Gastrocnemius medialis (tissue), 4 donors: ENCODE measurements at places on chromosomes 3 and 15. TPM values are rescaled to one million over a fixed set of nuclear protein-coding genes. Genes with fewer than 3 reads are reported as not detected.
A peak's percentile ranks its signal among the peaks of the same experiment; 100 is the strongest.

The NR1I2 gene
- total RNA-seq, result 0.17 TPM

The SLC22A14 gene
- not detected for total RNA-seq

- DNase-seq, result no peak
Measured at GRCh38 chr3:116394365-116394764, 50.9 kb downstream of the LSAMP start.

GRCh38 chr3:49054344-49054862 lies 25.2 kb upstream of the IMPDH2 start:
- DNase-seq, result no peak

DNA sequence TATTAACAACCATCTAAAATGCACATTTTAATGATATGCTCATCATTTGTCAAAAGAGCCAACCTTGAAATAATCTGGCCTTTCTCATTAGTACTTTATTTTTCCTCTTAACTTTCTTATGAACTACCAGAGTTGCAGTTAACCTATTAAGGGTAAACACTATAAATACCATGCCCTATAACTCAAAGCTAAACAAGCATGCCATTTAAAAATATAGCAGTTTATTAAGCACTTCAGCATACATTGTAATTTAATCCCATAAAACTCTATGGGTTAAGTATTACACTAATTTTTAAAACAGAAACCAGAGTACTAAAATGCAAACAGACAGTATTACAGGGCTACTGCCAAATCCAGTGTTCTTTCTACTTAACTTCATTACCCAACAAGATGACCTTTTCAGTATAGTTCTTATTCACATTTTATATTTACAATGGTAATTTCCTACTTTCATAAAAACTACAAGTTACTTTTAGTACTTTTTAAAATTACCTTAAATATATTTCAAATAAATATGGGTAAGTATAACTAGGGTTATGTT lies 11.8 kb downstream of the NPTN start:
- DNase-seq, result no peak

DNA sequence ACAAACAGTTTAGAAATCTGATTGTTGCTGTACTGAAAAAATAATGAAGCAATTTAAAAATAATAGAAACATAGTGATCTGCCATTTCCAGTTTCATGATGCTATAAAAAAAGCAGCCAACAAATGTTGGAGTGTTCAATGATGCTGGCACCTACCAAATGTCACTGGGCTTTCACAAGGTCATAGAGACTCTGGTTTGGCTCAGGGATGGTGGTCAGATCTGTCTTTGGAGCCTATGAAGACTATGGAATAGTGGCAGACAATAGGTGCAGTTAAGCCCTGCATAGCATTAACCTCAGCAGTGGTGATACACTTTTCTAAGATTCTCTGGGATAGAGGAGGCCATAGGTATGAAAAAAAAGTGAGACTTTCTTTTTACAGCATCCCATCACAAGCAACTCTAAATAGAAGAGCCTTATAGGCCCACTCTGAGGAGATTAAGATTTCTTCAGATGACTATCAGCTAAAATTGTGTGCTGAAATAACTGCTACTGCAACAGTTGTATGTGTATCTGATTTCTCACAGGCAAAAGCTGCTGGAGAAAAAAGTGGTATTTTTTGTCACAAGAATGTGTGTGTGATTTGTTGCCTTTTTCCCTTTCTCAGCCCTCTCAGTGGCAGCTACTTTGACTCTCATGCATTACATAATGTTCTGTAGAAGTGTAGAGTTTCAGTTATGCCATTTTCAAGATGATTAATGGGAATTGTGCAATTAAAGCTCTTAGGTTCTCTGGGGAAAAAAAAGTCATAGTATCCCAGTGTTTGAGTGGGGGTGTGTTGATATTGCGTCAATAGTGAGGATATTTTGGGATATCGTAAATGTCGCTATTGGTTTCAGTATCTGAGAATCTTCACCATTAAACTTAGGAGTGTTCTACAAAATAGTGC lies 137.4 kb downstream of the MBNL1 start:
- DNase-seq, result peak; percentile 56

GRCh38 chr3:50620420-50620819 lies 3.5 kb downstream of the MAPKAPK3 start:
- peak; percentile 53 for DNase-seq
